ENCODE measurements at places on chromosomes 2 and 18.

GRCh38 chr18:74521068-74521725 is 13.1 kb upstream of the CNDP1 start:
- DNase-seq: no peak

DNA sequence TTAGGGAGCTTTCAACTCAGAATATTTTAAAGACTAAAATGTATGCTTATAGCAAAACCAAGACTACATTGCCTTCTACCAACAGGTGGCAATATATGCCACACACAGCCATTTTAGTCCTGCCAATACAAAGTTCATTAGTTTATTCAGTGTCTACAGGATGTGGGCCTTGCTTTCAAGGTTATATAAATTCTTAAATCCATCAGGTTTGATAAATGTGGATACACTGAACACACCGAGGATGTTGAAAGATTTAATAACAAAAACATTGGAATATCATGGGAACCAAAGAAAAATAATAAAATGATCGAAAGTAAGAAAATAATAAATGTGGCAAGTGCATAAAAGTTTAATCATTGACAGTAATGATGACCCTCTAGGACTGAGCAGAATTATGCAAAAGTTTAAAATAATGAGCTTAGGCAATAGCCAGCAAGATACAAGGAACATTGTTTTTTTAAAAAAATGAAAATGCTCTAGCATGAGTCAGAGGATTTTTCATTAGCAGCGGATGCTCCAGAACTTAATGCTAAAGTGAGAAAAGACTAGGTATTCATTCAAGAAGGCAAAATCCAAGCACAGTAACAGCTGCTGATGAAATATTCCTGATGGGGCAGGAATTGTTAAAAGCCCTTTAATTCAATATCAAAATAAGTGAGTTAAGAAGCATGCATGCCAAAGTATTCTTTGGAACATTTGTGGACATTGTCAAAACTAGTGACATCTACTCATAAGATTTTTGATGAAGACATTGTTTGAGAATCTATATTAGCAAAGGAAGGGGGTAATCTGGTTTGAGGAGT is 14.2 kb downstream of the SCN9A start:
- DNase-seq: peak; percentile 5

- DNase-seq: no peak
These were observed 578.6 kb upstream of the RAB6C start for GRCh38 chr2:129400826-129401225.

DNA sequence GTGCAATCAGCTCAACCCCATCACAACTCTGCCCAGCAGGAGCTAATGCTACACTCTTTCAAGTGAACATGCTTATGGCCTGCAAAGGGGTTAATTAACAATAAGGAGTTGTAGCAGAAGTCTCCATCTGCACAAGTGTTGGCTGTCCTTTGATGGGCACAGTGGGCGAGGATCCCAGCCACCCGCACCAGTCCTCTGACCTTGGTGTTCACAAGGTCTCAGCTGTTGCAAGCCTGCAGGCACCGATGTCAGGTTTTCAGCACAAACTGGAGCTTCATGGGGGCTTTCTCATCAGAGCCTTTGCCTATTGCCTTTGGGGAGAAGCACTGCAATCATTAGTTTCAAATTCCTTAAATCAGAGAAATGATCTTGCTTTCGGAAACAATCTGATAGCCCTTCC is 60.9 kb upstream of the TMEM178A start:
- no peak for DNase-seq

All from NCI-H2081 (cell line).